ENCODE measurements at places on chromosomes 6 and 20.

- DNase-seq, result no peak
These were observed 35.2 kb upstream of the SASH1 start for GRCh38 chr6:148307405-148307804.

- DNase-seq, result peak; percentile 7
These were observed 40.3 kb downstream of the TAF4 start for GRCh38 chr20:62025394-62025793.

DNA sequence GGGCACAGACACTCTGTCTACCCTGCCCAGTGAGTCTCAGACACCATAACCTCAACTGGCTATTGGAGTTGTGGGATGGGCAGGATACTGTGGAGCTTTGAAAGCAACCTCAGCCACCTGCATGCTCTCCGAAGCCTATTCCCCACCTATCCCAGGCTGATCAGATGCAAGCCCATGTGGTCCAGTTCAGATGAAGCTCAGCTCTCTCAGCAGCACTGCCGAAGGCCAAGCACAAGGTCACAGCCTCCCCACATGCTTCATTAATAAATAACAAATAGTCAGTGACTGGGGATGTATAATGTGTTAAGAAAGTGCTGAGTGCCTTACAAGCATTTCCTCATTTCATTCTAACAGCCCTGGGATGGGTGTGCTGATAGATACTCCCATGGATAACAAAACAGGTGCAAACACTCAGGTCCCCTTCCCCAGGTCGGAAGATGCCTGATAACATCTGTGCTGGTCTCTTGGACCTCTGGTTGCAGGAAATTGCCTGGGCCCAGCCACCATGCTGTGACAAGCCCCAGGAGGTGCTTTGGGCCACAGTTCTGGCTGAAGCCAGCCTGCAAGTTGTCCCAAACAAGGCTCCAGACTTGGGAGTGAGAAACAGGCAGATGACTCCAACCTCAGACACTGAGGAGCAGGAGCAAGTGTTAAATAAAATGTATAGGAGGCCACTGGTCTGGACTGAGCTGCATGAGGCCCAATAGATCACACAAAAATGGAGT is 3.7 kb downstream of the ACSS1 start:
- no peak for DNase-seq

DNA sequence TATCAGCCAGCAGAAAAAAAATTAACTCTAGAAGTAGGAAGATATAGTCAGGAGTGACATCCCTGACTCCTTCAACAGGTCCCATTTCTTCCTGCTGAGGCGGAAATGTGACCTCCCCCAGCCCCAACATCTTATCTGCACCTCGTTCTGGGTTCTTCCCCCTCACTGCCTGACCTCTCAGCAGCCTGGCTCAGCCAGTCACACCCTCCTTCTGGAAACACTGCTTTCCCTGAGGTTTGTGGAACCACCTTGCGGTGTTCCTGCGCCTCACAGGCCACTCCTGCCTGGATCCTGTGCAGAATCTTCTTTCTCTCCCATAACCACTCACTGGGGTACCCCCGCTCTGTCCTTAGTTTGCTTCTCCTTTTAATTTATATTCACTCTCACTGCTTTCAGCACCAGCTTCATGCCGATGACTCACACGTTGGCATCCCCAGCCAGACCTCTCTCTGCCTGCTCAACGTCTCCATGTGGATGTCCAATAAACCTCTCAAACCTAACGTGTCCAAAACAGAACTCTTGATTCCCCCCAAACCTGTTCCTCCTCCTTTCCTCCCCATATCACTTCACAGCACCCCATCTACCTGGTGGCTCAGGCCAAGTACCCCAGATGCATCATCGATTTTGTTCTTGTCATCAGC is 222.8 kb upstream of the PLN start:
- DNase-seq, result no peak

- no peak for DNase-seq
These were observed 92.5 kb downstream of the CD83 start for GRCh38 chr6:14210077-14210476.

All from CD14-positive monocyte (primary cell).